ENCODE measurements at places on chromosomes 5 and 9.
A peak's percentile ranks its signal among the peaks of the same experiment; 100 is the strongest.

- DNase-seq: no peak
Measured at GRCh38 chr5:145689235-145689634, 145.9 kb downstream of the PRELID2 start.

GRCh38 chr9:87607859-87608258, 110.2 kb downstream of the DAPK1 start:
- no peak for DNase-seq

DNA sequence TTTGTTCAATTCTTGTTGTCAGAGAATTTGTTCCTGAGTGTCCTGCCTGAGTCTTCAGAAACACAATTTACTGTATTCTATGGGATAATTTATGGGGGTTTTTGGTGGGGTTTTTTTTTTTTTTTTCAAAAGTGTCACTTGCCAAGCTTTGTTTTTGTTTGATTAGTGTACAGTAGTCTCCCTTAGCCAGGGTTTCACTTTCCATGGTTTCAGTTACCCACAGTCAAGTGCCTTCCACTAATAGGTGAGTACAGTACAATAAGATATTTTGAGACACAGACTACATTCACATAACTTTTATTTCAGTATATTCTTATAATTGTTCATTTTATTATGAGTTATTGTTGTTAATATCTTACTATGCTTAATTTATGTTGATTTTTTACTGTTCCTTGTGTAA, 25.0 kb upstream of the AUH start:
- DNase-seq: no peak

DNA sequence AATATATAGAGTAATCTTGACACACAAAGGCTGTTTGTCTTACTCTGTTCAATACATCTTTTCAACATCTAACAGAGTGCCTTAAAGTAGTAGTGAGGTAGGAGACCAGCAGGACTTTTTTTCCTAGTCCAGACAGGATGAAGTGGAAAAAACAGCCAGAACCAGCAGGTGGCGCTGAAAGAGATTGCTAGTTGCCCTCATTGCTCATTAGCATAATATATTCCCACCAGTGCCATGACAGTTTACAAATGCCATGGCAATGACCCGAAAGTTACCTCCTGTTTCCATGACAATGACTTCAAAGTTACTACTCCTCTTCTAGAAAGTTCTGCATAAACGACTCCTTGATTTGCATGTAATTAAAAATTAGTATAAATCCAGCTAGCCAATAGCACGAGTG, 387.4 kb downstream of the ACTL7B start:
- DNase-seq: no peak

- DNase-seq: no peak
Measured at GRCh38 chr9:38422555-38423260, 1.5 kb downstream of the IGFBPL1 start.

- no peak for DNase-seq
Measured at GRCh38 chr5:115766608-115767007, 49.9 kb downstream of the CDO1 start.

DNA sequence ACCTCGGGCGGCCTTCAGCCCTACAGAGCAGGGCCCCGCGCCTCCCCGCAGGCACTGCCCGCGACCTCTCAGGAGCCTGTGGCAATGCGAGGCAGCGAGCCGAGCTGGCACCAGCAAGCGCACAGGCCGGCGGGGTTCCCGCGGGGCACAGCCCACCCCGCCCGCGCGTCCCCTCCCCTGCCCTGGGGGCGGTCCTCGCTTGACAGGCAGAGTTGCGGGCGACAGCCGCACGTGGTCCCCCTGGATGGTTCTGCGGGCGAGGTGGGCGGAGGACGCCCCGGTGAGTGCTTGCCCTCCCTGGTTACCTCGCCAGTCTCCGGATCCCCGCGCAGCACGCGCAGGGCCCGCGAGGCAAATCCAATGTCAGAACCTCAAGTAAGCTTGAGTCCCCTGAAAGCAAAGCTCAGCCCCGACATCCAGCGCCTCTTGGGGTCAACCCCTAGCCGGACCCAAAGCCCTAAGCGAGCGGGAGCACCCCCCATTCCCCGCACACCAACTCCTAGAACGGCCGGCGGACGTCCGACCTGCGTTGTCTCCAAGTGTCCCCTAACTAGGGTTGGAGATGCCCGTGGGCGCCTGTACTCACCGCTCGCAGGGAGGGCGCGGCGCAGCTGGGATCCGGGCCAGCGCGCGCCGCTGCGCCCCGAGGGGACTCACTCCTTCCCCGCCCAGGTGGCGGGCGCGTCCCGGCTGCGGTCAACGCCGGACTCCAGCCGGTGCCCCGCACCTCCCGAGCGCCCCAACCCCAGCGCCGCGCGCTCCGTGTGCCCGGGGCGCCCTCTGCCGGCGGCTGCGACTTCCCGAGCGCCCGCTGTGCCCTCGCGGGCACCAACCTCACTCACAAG, at the start of gene DRD1:
TSS of gene DRD1 (minus strand) at position 123 of the 845 bp plus-strand sequence. CDS start 1,083 bp downstream, outside the sequence.
- no peak for DNase-seq

GRCh38 chr5:139565411-139566305, 4.5 kb downstream of the UBE2D2 start:
- DNase-seq: peak; percentile 4

DNA sequence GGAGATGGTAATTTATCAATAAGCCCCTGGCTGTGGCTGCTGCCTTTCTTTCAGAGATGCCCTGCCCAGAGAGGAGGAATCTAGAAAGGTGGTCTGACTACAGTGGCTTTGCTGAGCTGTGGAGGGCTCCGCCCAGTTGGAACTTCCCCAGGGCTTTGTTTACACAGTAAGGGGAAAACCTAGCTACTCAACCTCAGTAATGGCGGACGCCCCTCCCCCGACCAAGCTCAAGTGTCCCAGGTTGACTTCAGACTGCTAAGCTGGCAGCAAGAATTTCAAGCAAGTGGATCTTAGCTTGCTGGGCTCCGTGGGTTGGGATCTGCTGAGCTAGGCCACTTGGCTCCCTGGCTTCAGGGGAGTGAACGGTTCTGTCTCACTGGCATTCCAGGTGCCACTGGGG, 865.4 kb upstream of the ACO1 start:
- DNase-seq: no peak

- no peak for DNase-seq
Measured at GRCh38 chr9:18366184-18366583, 107.8 kb upstream of the ADAMTSL1 start.

GRCh38 chr5:17309462-17309861, 92.0 kb downstream of the BASP1 start:
- DNase-seq: no peak

GRCh38 chr5:119273391-119273839, 82.4 kb upstream of the TNFAIP8 start:
- DNase-seq: no peak

- DNase-seq: no peak
Measured at GRCh38 chr5:72518001-72518683, 10.9 kb upstream of the ZNF366 start.

DNA sequence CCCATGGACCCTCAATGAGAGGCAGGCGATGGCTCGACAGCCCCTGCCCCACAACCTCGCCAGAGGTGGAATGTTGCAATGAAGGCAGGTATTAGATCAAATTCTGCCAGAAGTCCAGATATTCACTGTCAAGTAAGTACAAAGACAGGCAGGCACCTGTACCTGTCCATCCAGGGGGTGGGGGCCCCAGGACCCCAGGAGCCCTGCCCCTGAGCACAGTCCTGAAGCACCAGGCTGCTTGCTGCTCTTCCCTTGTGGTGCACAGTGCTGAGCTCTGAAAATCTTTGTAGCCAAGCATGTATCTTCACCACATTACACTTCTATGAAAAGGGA, 26.2 kb upstream of the HMCN2 start:
- no peak for DNase-seq

DNA sequence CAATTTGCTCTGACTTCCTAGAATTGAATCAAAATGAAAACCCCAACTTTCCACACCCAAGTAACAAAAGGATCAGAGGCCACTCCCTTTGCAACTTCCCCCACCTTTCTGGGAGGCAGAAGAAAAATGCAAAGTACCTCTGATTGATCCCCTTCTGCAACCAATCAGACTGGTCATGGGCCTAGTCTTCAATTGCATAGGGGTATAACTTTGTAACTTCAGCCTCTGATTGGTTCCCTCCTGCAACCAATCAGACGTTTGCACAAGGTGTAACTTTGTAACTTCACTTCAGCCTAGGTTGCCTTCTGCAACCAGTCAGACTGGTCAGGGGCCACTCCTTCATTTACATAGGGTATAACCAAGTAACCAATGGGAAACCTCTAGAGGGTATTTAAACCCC, 38.3 kb upstream of the CNOT6 start:
- DNase-seq: no peak

- no peak for DNase-seq
Measured at GRCh38 chr9:78010445-78010844, 21.2 kb downstream of the GNAQ start.

- DNase-seq: no peak
Measured at GRCh38 chr5:40481241-40481640, 198.5 kb upstream of the PTGER4 start.

DNA sequence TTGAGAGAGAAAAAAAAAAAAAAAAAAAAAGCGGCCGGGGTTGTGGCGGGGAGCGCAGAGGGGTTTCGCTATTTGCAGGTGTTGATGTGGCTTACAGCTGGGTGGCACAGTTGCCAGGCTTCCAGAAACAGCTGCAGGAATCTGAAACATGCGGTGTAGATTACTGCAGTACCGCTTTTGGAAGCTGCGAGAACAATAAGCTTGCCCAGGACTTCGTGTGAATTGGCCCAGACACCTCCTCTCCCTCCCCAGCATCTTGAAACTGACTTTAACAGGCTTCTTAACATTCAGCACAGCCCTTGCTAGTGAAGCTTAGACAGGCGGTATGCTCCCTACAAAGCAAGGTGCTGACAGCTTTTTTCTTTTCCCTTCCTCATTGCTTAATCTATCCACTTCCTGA, 104.0 kb downstream of the ATP10B start:
- no peak for DNase-seq

- no peak for DNase-seq
Measured at GRCh38 chr5:50535393-50535792, 94.3 kb upstream of the EMB start.

- DNase-seq: no peak
Measured at GRCh38 chr9:109487247-109487646, 10.9 kb downstream of the PTPN3 start.

DNA sequence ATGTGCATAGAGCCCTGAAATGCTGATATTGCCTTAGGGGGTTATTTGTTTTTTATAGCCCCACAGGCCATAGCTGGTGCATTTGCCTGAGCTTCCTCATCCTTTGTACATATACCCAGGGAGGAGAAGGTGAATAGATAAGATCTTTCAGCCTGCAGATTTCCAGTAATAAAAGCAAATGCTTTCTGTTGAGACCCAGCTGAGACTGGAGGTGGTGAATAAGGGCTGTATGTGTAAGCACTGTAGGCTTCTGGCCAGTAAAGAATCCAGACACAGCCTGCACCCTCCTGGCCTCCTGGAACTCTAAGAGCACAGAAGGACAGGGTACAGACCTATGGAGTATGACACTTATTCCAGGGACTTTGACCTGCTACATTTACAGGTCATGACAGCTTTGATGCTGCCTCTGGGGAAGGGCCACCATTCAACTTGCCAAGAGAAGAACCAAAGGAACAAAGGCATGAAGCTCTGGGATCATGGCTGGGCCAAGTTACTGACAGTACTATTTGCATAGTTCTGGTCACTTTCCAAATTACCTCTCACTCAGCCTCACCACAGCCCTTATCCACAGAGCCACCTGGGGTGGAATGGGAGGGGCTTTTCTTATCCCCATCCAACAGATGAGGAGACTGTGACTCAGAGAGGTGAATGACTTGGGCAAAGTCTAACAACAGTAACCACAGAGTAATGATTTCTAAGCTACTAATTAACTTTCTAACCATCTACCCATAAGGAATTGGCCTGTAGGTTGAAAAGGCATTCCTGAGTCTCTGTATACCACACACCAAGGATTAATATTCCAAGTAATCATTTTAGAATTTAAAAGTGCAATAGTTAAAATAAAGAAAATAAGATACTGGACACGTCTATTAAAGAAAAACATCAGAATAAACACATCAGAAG, 604.5 kb upstream of the KLF4 start:
- DNase-seq: no peak

- DNase-seq: peak; percentile 34
Measured at GRCh38 chr5:50962934-50963872, 296.8 kb downstream of the PARP8 start.

DNA sequence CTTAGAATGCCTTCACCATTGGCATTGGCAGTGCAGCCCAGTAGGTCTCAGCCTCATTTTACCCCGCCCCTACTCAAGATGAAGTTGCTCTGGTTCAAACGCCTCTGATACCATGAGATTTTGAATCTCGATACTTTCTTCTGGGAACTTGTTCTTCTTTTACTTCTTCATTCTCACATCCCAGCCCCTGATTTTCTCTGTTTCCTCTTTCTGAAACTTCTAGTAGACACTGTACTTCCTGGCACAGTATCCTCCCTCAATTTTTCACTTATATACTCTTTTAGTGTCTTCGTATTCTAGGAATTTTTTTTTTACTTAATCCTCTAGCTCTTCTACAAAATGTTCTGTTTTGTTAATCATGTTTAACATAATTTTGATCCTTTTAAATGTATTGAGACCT, 13.1 kb upstream of the ZNF79 start:
- DNase-seq: no peak

GRCh38 chr9:94164806-94165549, 80.7 kb downstream of the PTPDC1 start:
- no peak for DNase-seq

DNA sequence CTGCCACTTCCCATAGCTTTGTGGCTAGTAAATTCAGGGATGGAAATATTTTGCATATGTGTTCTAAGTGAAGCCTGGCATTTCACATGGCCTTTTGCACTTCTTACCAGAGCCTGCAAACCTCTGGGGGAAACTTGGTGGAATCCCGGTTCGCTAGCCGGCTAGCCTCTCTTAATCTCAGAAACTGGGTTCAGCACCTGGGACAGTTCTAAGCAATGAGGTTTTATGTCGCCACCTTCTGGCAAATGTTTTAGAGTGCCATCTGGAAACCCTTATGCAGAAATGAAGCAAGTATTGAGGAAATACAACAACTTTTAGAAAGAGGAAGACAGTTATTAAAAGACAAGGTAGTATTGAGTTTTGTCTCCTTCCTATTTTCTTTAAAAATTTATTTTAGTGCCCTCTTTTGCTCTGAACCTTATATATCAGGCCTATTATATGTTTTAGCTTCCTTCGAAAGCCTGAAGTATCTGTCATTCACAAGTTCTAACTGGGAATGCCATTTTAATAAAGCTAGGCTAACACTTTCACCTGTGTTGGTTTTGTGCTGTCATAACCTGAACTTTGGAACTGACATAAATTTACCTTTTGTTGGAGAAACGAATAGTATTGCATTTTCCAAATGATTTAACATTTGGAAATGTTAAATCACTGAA, 963 bp upstream of the HTR1A start:
- no peak for DNase-seq

- DNase-seq: no peak
Measured at GRCh38 chr5:170546282-170546681, 42.5 kb downstream of the KCNIP1 start.

GRCh38 chr9:70255486-70255885, 3.3 kb upstream of the SMC5 start:
- no peak for DNase-seq

DNA sequence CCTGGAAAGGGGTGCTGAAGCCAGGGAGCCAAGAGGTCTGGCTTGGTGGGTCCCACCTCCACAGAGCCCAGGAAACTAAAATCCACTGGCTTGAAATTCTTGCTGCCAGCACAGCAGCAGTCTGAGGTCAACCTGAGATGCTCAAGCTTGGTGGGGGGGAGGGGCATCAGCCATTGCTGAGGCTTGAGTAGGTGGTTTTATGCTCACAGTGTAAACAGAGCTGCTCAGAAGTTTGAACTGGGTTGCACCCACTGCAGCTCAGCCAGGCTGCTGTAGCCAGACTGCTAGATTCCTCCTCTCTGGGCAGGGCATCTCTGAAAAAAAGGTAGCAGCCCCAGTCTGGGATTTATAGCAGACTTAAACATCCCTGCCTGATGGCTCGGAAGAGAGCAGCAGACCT, 55.5 kb upstream of the FBXL17 start:
- DNase-seq: no peak
